ENCODE measurements at places on chromosomes 2 and 18.
A peak's percentile ranks its signal among the peaks of the same experiment; 100 is the strongest.

- no peak for DNase-seq
Observed at GRCh38 chr2:142983174-142983573, 105.7 kb downstream of the KYNU start.

- no peak for DNase-seq
Observed at GRCh38 chr2:108271691-108272253, 16.9 kb upstream of the SULT1C2 start.

DNA sequence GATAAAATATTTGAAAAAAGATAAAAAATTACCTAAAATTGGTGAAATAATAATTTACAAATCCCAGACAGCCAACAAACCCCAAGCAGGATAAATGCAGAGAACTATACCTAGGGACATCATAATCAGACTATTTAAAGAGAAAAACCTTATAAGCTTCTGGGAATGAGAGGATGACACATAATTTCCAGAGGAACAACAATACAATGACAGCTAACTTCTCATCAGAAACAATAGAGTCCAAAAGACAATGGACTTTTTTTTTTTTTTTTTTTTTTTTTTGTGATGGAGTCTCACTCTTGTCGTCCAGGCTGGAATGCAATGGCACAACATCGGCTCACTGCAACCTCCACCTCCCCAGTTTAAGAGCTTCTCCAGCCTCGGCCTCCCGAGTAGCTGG lies 65.2 kb downstream of the SOCS6 start:
- DNase-seq = no peak

- DNase-seq = no peak
Observed at GRCh38 chr2:101018934-101019333, 16.8 kb downstream of the RPL31 start.

DNA sequence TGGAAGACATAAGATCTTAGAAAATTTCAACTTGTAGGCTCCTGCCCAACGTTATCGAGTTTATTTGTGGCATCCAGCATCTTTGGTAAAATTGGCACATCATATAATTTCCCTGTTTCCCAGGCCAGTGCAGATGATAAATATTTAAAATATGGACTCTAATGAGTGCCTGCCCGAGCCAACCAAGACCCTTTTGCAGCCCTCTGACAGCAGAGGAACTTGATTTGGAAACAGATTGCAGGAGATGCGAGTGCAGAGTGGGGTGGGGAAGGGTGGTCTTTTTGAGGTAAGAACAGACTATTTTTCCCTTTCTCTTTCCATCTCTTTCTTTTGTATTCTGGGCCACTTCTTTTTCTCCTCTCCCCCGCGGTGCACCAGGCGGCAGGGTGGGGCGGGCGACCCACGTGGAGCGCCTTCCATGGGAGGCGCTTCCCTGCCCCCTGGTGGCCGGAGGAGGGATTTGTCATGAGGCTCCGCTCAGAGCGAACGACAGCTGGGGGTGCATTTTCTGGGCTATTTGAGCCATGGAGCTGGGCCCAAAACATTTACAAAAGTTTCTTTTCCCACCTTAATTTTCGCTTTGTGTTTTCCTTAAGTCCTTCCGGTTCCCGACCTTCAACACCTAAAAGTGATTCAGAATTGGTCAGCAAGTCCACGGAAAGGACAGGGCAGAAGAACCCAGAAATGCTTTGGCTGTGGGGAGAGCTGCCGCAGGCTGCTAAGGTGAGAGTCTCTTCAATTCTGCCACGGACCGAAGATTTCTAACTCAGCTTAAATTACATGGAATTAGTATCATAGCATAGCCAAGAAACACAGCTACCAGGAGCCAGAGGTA lies 32.7 kb downstream of the LPIN1 start:
- DNase-seq = peak; percentile 51

DNA sequence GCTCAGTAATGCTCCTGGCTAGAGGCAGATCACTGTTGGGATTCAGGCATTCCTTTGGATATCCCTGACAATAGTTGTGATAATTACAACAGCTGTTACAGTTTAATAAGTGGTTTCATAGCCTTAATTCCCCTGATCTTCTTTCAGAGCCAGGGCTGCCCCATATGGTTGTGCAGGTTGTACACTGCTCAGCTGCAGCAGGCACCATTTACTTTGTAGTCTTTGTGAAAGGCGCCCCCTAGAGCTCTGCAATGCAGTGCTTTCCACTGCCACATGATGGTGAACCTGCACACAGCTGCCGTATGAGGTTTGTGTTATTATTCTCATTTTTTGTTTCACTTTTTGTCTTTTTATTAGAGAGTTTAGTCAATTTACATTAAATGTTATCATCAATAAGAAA lies 239.1 kb downstream of the KCNS3 start:
- DNase-seq = peak; percentile 20
